ENCODE measurements at places on chromosomes 11 and 22.

GRCh38 chr11:66687831-66688281 lies 10.2 kb upstream of the RBM4B start:
- no peak for DNase-seq

GRCh38 chr22:17767233-17768065 lies 6.8 kb downstream of the BID start:
- peak; percentile 37 for DNase-seq

- no peak for DNase-seq
These were observed 146.1 kb upstream of the C11orf87 start for GRCh38 chr11:109275931-109276330.

- DNase-seq = no peak
These were observed 1191.9 kb downstream of the BRD1 start for GRCh38 chr22:48635816-48636215.

- no peak for DNase-seq
These were observed 116.1 kb downstream of the FEZ1 start for GRCh38 chr11:125379981-125380380.

- DNase-seq = no peak
These were observed 15.7 kb downstream of the SLN start for GRCh38 chr11:107696140-107696539.

DNA sequence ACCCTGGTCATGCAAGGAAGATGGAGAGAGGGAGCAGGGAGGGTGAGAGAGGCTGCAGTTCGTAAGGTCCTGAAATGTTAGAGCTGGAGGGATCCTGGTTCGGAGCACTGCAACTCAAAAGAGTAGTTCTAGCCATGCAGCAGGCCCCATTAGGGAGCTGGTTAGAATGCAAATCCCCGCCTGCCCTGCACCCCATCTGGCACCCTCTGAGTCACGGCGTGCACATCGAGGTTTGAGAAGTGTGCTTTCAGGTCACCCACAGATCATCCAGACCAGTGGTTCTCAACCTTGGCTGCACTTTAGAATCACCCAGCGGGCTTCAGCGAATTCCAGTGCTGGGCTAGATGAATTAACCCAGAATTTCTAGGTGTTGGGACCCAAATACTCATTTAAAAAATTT lies 48.2 kb downstream of the ST3GAL4 start:
- no peak for DNase-seq

DNA sequence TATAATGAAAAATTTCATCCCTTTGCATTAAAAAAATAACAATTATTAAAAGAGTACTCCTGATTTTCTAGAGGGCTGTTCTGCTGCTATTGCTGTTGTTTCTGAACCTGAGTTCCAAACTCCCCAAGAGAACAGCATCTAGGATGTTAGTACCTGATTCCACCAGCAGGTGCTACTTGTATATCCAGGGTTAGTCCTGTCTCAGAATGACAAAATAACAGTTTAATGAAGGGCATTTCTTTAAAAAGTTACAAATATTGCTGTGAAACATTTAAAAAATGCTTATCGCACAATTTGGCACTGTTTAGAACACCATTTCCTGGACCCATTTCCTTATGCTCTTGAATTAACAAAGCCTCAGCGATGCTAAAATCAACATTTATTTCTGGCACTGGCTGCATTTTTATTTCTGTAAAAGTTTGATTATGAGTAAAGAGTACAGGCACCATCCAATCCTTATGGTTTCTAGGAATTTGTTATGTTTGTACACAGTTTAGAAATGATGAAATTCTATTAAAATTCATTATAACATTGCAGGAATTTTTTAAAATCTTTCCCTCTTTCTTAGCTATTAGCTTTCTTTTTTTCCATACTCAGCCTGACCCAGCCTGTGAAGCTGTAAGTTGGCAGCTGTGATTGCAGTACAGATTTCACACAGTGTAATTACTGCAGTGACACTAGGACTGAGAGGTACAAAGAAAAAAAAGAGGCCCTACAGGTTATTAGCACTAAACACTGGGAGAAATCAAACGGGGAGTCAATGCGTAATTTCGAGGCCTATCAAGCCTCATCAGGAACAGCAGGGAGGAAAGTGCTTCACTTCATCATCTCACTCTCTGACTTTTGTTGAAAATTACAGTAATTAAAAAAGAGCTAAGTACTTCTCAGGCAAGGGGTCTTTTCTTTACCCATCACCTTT lies 208.8 kb downstream of the DCDC1 start:
- DNase-seq = no peak

- DNase-seq = no peak
These were observed 84.7 kb upstream of the AKIP1 start for GRCh38 chr11:8826139-8826786.

DNA sequence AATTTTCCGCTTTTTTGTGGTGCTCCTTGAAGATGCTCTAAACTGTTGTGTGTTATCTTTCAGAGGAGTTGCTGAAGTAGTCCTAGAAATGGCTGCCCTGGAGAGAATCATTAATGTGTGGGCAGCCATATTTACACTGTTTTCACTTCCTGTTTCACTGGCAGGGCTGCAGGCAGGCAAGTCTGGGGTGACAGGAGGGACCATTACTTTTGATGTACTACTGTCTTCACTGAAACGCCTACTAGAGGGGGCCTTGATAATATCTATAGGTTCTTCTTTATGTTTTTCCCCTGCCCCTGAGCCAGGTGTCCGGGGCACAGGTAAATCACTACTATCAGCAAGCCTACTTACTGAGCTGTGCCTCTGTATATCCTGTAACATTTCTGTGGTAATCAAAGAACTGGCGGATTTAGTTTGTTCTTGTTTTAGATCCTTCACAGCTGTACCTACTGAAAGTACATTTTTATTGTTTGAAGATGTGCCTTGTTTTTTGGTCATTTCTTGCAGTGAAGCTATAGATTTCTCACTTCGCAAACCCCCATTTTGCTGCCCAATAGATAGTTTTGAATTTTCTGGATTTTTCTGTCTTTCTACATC lies 39.7 kb downstream of the ACAT1 start:
- no peak for DNase-seq

- no peak for DNase-seq
These were observed 8.5 kb downstream of the SH3BP1 start for GRCh38 chr22:37647928-37648327.

- DNase-seq = no peak
These were observed 5.7 kb downstream of the UPK3A start for GRCh38 chr22:45290410-45290936.

GRCh38 chr11:41984023-41984422 lies 524.6 kb upstream of the LRRC4C start:
- DNase-seq = no peak

DNA sequence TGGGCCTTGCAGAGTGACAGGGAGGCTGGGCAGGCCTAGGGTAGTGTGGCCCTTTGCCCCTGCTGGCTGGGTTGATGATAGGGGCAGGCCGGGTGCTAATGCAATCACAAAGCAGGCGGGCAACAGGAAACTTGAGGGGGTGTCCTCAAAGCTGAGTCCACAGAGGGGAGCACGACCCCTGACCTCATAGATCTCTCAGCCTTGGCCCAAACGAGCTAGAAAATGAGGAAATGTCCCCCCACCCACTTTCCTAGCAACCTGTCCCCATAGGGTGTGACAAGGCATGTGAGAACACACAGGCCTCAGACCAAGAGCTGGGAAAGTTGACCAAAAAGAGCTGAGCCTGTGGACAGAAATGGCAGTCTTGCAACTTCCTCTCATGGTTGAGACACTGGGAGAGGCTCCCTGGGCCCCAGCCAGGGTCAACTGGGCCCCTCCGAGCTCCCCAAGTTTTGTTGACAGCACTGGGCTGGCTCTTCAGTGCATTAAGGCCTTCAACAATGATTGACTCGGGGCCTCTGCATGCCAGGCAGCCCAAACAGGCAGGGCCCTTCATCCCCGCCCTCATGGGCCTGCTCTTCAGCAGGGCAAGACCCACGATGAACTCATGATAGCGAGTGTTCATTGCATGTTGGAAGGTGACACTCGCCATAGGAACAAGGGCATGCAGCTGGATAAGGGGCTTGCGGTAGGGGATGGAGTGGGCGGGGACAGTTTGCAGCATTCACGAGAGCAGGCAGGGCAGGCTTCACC lies 9.8 kb upstream of the SPI1 start:
- no peak for DNase-seq

GRCh38 chr11:1752907-1753228 lies 2.5 kb upstream of the IFITM10 start:
- no peak for DNase-seq

GRCh38 chr11:43681401-43681942 lies 934 bp downstream of the HSD17B12 start:
- no peak for DNase-seq

GRCh38 chr11:71539017-71539416 lies 1.2 kb downstream of the KRTAP5-8 start:
- no peak for DNase-seq

Data from activated gamma-delta T cell treated with Interleukin-2 at 50 U/mL for 16 hours (primary cell).